ENCODE measurements at places on chromosomes 7 and 10. TPM values are rescaled to one million over a fixed set of nuclear protein-coding genes. Genes with fewer than 3 reads are reported as not detected.

- H3K27me3 ChIP-seq: no peaks in the 10 kb centered on the region
- no peaks in the 10 kb centered on the region for H3K36me3 ChIP-seq
- H3K27ac ChIP-seq: no peak overlapping the region
- no peak for DNase-seq
These were observed 58.1 kb downstream of the SHH start for GRCh38 chr7:155754165-155754564.

- H3K27ac ChIP-seq: no peak overlapping the region
- no peaks in the 10 kb centered on the region for H3K4me1 ChIP-seq
- H3K27me3 ChIP-seq: no peaks in the 10 kb centered on the region
- H3K36me3 ChIP-seq: no peaks in the 10 kb centered on the region
These were observed 75.0 kb downstream of the POM121L12 start for GRCh38 chr7:53110425-53110824.

GRCh38 chr7:136509466-136509865 lies 359.0 kb upstream of the CHRM2 start:
- H3K36me3 ChIP-seq: no peaks in the 10 kb centered on the region
- no peak for DNase-seq
- H3K27me3 ChIP-seq: no peaks in the 10 kb centered on the region
- H3K4me3 ChIP-seq: no peak overlapping the region

DNA sequence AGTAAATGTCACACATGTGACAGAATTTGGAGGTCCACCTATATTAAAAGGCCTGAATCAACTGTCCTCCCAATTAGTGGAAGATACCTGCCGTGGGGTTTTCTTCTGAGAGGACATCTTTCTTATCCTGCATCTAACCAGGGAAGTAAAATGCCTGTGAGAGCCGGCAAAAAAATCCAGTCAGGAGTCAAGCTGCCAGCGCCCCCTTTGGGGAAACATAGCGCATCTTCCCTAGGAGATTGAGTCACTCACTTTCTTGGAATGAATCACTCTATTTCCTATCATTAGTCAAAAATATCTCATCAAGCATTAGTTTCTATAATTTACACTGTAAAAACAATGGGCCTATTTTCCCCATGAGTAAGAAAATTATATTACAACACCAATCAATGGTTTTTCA lies 66.4 kb upstream of the ANK3 start:
- no peak overlapping the region for H3K27ac ChIP-seq
- no peaks in the 10 kb centered on the region for H3K27me3 ChIP-seq
- DNase-seq: no peak
- H3K4me1 ChIP-seq: no peaks in the 10 kb centered on the region
- no peak overlapping the region for H3K4me3 ChIP-seq

GRCh38 chr10:126497672-126498071 lies 109.4 kb upstream of the ADAM12 start:
- H3K27me3 ChIP-seq: no peaks in the 10 kb centered on the region
- H3K4me1 ChIP-seq: no peaks in the 10 kb centered on the region
- no peak overlapping the region for H3K27ac ChIP-seq
- no peaks in the 10 kb centered on the region for H3K36me3 ChIP-seq

DNA sequence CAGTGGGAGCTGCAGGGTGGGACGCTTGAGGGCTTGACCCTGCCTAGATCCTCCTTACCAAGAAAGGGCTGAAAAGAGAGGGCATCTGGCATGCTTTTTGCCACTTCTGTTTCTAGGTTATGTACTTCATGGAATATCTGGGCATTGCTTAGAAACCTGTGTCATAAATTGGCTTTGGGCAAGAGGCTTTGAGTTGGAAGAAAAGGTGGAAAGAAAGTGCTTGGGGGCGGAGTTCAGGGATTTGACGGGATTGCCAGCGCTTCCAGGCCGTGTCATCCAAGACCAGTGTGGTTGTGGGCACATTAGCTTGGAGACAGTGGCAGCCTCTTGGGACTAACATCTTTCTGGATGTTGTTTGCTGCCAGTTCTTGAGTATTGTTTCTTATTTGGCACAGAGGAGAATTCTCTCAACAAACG lies 825 bp downstream of the ZNF862 start:
- peaks cover 17% of the 10 kb centered on the region for H3K4me1 ChIP-seq
- H3K27ac ChIP-seq: peak overlapping the region; percentile 89
- no peaks in the 10 kb centered on the region for H3K36me3 ChIP-seq
- no peak for DNase-seq

- no peak overlapping the region for H3K4me3 ChIP-seq
- no peaks in the 10 kb centered on the region for H3K27me3 ChIP-seq
- H3K27ac ChIP-seq: no peak overlapping the region
- H3K4me1 ChIP-seq: no peaks in the 10 kb centered on the region
These were observed 55.9 kb downstream of the DIP2C start for GRCh38 chr10:633279-634245.

DNA sequence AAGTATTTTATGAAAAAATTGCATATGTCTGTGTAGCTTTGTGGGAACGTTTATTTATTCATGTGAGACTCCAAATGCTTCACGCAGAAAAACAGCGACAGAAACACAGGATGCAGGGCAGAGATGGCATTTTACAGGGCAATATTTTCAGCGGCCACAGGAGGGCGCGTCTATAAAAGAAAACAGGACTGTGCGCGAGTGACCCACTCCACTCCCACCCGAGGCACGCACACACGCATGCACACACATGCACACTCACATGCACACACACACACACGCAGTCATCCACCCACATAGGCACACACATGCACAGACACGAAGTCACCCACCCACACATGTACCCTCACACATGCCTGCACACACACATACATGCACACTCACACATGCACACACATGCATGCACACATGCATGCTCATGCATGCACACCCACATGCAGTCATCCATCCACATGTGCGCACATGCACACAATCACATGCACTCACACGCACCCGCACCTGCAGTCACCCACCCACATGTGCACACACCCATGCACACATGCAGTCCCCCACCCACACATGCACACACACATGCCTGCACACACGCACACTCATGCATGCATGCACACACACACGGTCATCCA lies 96.3 kb downstream of the DNAJB6 start:
- DNase-seq: peak; percentile 67
- peaks cover 8% of the 10 kb centered on the region for H3K4me1 ChIP-seq
- H3K4me3 ChIP-seq: peak overlapping the region; percentile 5
- H3K36me3 ChIP-seq: no peaks in the 10 kb centered on the region

GRCh38 chr7:112143582-112143981 lies 62.6 kb downstream of the DOCK4 start:
- H3K4me3 ChIP-seq: no peak overlapping the region
- DNase-seq: no peak
- no peaks in the 10 kb centered on the region for H3K27me3 ChIP-seq

DNA sequence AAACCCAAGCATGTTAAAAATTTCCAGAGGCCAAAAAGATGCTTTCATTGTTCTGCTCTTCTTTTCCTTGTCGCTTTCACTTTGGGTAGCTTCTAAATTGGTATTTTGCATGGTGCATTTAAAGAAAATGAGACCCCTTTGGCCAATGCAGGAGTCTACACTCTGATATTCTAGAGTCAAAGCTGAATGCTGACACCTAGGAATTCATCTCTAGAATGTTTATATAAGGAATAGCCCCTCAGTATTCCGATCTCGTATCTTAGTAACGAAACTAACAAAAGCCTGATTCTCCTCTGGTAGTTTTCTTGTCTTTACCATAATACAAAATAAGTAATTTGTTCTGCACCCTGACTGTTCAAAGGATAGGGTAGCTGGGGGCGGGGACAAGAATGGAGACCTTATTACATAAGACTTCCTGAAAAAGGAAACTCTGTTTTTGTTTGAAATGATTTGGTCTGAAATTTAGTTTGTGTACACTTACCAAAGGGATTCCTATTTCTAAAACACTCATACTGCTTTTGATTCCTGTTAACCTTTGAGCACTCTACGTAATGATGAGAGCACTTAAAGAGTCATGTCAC lies 17.1 kb downstream of the IKZF1 start:
- no peaks in the 10 kb centered on the region for H3K36me3 ChIP-seq
- H3K27me3 ChIP-seq: no peaks in the 10 kb centered on the region
- H3K4me3 ChIP-seq: no peak overlapping the region
- no peaks in the 10 kb centered on the region for H3K4me1 ChIP-seq
- no peak for DNase-seq
- H3K27ac ChIP-seq: no peak overlapping the region

GRCh38 chr7:118352867-118353453 lies 128.5 kb downstream of the ANKRD7 start:
- H3K4me1 ChIP-seq: no peaks in the 10 kb centered on the region
- H3K36me3 ChIP-seq: no peaks in the 10 kb centered on the region
- H3K4me3 ChIP-seq: no peak overlapping the region
- DNase-seq: peak; percentile 39
- no peak overlapping the region for H3K27ac ChIP-seq
- H3K27me3 ChIP-seq: no peaks in the 10 kb centered on the region

DNA sequence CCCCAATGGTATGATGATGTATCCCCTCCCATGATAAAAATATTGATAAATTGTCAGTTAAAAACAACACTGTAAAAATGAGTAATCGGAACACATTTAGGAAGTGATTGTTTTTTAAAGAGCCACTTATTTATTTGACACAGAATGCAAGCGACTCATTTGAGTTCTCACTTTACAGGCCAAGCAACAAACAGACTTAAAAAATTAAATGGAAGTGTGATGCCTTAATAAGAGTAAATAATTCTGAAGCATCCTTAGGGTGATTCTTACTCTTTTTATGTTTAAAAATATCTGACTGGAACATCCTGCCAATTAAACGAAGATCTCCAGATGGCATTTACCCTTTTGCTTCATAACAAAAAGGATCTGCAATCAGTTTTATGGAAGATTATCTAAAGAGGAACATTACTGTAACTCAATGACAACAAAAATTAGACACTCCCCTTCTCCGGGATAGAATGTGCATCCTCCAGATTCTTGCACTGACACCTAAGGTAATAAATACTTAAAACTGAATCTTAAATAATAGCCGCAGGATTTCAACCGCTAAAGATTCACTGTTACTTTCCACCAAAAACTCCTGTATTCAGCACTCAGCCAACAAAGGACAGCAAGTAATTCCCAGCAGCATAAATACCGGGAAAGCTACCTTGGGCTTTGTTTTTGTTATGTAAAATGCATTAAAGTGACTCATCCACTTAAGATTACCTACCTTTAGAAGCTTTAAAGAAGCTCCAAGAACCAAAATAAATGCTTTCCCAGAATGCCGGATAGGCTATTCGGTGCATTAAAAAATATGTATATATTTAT lies 1.7 kb downstream of the CACNA2D1 start:
- H3K27me3 ChIP-seq: peaks cover 26% of the 10 kb centered on the region
- H3K36me3 ChIP-seq: no peaks in the 10 kb centered on the region
- H3K27ac ChIP-seq: no peak overlapping the region
- H3K4me1 ChIP-seq: peaks cover 15% of the 10 kb centered on the region
- H3K4me3 ChIP-seq: peak overlapping the region; percentile 72

DNA sequence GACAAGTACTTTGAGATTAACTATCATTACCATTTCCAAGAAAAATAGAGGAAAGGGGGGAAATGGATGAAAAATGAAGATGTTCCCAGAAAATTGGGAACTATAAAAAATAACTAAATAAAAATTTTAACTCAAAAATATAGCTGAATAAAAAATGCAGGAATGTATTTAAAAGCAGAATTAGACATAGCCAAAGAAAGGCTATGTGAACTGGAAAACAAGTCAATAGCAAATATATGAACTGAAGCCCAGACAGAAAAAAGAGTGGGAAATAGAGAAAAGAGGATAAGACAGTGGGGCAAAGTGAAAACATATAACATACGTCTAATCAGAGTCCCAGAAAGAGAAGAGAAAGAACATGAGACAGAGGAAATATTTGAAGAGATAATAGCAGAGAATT lies 10.3 kb downstream of the PPP1R3C start:
- DNase-seq: no peak
- peaks cover 3% of the 10 kb centered on the region for H3K36me3 ChIP-seq
- H3K4me1 ChIP-seq: peaks cover 11% of the 10 kb centered on the region
- no peak overlapping the region for H3K27ac ChIP-seq
- H3K4me3 ChIP-seq: no peak overlapping the region

DNA sequence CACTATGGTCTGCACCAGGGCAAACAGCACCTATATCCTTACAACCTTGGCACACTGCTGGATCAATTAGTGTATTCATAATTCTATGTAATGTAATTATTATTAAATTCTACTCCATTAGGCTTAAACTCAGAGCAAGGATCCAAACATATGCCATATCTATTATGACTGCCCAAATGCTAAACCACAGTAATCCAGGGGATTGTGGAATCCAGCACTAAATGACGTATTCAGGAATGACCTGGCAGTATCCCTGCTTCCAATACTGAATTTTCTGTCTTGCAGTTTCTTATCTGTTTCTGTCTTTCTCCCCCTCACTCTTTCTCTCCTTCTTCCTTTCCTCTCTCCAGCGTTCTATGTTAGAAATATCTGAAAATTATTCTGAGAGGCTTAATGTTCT lies 16.5 kb upstream of the UBE2D1 start:
- no peaks in the 10 kb centered on the region for H3K36me3 ChIP-seq
- H3K4me3 ChIP-seq: no peak overlapping the region
- H3K27ac ChIP-seq: no peak overlapping the region
- no peak for DNase-seq
- H3K27me3 ChIP-seq: no peaks in the 10 kb centered on the region

DNA sequence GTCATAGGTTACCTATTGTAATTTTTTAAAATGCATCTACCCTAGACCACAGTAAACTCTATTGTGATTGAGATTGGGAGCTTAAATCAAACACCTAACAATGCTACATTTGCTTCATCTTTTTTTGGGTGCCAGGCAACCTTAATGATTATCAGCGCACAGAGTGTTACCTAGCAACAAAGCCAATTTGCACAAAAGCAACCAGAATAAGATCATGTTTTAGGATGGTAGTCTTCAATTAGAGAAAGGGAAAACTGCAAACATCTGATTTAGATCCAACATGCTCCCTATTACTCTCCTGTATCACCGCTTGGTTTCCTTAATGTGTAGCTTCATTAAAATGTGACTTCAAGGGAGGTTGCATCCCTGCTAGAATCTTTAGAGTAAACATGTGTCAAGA lies 226.9 kb downstream of the ABCA13 start:
- H3K27ac ChIP-seq: no peak overlapping the region
- H3K4me1 ChIP-seq: no peaks in the 10 kb centered on the region
- no peak for DNase-seq
- H3K27me3 ChIP-seq: no peaks in the 10 kb centered on the region
- H3K36me3 ChIP-seq: no peaks in the 10 kb centered on the region

GRCh38 chr7:32871624-32872371 lies 19.8 kb downstream of the KBTBD2 start:
- no peak overlapping the region for H3K4me3 ChIP-seq
- peaks cover 63% of the 10 kb centered on the region for H3K36me3 ChIP-seq
- H3K27ac ChIP-seq: no peak overlapping the region
- no peak for DNase-seq

GRCh38 chr10:117903854-117904253 lies 142.9 kb downstream of the RAB11FIP2 start:
- H3K4me1 ChIP-seq: no peaks in the 10 kb centered on the region
- DNase-seq: no peak

GRCh38 chr10:14311206-14311957 lies 19.3 kb downstream of the FRMD4A start:
- H3K4me3 ChIP-seq: no peak overlapping the region
- DNase-seq: no peak
- no peak overlapping the region for H3K27ac ChIP-seq
- H3K4me1 ChIP-seq: no peaks in the 10 kb centered on the region
- no peaks in the 10 kb centered on the region for H3K27me3 ChIP-seq
- no peaks in the 10 kb centered on the region for H3K36me3 ChIP-seq

- no peaks in the 10 kb centered on the region for H3K36me3 ChIP-seq
- no peak overlapping the region for H3K4me3 ChIP-seq
- peaks cover 14% of the 10 kb centered on the region for H3K4me1 ChIP-seq
- H3K27me3 ChIP-seq: peaks cover 19% of the 10 kb centered on the region
These were observed 17.4 kb upstream of the BAIAP2L1 start for GRCh38 chr7:98418271-98418635.

The SPDYE9 gene
- total RNA-seq: not detected

The EMX2 gene
- not detected for total RNA-seq

The HTR7 gene
- total RNA-seq: 3.0 TPM

The LAMB1 gene
- total RNA-seq: 176 TPM

The ITIH5 gene
- total RNA-seq: 24.4 TPM

The ALOX5 gene
- 18.1 TPM for total RNA-seq

The GPR26 gene
- total RNA-seq: not detected

The PAX2 gene
- not detected for total RNA-seq
